Left lung (tissue), 14 donors: ENCODE measurements at places on chromosomes 1 and 21. TPM values are rescaled to one million over a fixed set of nuclear protein-coding genes. Genes with fewer than 3 reads are reported as not detected.

Gene FCRL4
- not detected for total RNA-seq

Gene CFAP45
- 4.7 TPM for total RNA-seq

Gene ZNF648
- total RNA-seq = not detected

Gene NUDT17
- total RNA-seq = 2.7 TPM

Gene TFF1
- not detected for total RNA-seq

Gene ETV3L
- not detected for total RNA-seq

Gene SYT14
- total RNA-seq = 1.1 TPM

Gene TPR
- total RNA-seq = 77.7 TPM

Gene KRTAP10-12
- total RNA-seq = not detected

Gene NCAM2
- total RNA-seq = 30.4 TPM

Gene KIAA0040
- total RNA-seq = 42.9 TPM

- DNase-seq = no peak
Measured at GRCh38 chr1:9332513-9333143, 39.9 kb downstream of the SPSB1 start.

GRCh38 chr1:230175163-230175747, 108.2 kb downstream of the GALNT2 start:
- no peak for DNase-seq

DNA sequence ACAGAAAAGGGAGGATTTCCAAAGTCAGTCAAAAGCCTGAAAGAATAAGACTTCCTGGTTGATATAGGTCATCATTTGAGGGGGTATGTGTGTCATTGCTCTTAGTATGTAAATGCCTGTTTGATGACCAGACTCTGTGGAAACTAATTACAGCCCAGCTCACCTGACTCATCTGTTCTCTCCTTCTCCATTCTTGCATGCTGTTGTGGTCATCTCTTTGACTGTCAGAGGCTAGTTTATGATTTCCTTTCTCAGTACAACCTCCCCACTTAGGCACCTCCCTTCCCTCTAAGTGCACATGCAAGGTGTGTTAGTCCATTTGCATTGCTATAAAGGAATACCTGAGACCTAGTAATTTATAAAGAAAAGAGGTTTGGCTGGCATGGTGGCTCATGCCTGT, 2.4 kb upstream of the C1orf116 start:
- DNase-seq = no peak

DNA sequence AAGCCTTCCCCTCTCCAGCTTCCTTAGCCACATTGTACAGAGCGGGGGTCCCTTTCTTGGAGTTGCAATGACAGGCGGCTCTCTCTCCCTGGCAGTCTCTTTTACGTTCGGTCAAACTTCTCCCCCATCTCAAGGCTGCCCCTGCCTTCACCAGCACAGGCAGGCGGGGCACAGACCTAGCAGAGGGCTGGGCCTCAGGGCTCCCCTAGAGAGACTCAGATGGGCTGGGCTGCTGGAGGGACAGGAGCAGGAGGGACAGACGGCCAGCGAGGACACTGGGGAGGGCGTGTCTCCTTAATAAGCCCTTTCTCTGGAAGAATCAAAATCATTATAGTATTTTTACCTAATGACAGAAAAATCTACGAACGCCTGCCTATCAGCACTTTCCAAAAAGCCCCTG, 79.6 kb downstream of the CASZ1 start:
- DNase-seq = no peak

GRCh38 chr1:19348441-19349198, 36.5 kb downstream of the SLC66A1 start:
- DNase-seq = peak; percentile 34

DNA sequence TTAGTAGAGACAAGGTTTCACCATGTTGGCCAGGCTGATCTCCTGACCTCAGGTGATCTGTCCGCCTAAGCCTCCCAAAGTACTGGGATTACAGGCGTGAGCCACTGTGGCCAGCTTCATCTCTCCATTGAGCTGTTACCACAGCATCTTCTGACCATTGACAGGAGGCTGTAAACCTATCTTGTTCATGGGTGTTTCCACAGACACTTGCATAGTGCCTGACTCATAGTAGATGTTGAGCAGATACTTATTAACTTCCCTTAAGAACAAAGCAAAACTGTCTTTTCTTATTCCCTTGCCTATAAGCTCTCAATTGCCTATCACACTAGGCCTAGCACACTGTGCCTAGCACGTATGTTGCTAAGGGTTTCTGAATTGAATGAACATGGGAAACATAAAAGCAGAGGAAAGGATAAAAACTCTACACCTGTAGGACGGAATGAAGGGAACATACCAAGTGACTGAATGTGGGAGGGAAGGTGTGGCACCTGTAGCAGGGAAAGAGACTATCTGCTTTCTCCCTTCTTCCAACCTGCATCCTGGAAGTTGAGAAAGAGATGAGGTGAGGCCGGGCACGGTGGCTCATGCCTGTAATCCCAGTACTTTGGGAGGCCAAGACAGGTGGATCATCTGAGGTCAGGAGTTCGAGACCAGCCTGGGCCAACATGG, 1.2 kb upstream of the C1orf54 start:
- no peak for DNase-seq

GRCh38 chr21:35077466-35077865, 28.4 kb upstream of the RUNX1 start:
- DNase-seq = no peak

- DNase-seq = no peak
Measured at GRCh38 chr1:82377201-82377884, 576.6 kb downstream of the ADGRL2 start.

- DNase-seq = no peak
Measured at GRCh38 chr21:37462087-37462861, 95.7 kb downstream of the DYRK1A start.

- no peak for DNase-seq
Measured at GRCh38 chr1:64881281-64881680, 85.1 kb downstream of the JAK1 start.

DNA sequence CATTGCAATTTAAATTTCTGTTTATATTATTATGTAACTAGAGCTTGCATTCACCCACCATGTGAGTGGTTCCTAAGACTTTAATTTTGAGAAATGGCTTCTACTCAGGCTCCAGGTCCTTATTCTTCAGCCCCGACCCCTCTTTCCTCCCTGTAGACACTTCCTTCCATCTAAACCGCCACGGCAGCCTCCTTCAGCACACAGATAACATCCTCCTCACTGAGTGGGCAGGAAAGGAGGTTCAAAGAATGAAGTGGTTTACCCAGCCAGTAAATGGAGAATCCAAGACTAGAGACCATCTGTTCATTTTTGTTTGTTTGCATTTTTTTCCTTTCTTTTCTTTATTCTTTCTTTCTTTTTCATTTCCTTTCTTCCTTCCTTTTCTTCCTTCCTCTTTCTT, 37.1 kb upstream of the SOD1 start:
- no peak for DNase-seq

DNA sequence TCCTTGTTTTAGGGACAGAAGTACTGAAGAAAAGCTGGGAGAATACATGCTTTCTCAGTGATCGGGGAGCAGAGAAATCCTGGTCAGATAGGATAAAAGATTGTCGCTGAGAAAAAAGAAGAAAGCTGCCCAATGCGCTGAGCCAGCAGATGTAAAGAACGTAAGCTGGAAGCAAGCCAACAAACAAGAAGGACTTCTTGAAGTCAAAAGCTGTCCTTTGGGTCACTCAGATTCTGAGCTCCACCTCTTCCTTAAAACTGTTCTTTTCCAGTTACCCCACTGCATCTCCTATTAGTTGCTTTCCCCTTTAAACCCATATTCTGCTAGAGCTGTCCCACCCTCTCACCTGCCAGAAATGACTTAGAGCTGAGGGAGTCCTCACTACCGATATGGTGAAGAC, 64.8 kb downstream of the GPR137B start:
- no peak for DNase-seq

GRCh38 chr1:36755303-36756230, 272.9 kb upstream of the CSF3R start:
- DNase-seq = no peak

- no peak for DNase-seq
Measured at GRCh38 chr1:214440219-214440965, 111.0 kb downstream of the PTPN14 start.

DNA sequence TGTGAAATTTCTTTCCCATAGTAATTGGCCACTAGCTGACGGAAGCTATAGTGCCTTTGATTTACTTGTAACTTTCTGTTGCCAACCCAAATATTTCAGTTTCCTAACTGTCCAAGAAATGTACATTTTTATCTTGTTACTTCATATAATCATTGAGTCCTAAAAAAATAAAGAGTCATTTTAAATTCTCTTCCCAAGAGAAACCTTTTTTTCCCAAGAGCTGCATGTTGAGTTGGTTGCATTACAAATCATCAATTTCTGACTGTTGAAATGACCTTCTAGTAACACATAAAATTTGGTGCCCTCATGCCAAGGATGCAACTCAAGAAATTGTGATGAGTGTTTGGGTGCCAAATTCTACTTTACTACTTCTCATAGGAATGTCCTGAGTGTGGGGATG, 61.0 kb downstream of the HMCN1 start:
- no peak for DNase-seq

DNA sequence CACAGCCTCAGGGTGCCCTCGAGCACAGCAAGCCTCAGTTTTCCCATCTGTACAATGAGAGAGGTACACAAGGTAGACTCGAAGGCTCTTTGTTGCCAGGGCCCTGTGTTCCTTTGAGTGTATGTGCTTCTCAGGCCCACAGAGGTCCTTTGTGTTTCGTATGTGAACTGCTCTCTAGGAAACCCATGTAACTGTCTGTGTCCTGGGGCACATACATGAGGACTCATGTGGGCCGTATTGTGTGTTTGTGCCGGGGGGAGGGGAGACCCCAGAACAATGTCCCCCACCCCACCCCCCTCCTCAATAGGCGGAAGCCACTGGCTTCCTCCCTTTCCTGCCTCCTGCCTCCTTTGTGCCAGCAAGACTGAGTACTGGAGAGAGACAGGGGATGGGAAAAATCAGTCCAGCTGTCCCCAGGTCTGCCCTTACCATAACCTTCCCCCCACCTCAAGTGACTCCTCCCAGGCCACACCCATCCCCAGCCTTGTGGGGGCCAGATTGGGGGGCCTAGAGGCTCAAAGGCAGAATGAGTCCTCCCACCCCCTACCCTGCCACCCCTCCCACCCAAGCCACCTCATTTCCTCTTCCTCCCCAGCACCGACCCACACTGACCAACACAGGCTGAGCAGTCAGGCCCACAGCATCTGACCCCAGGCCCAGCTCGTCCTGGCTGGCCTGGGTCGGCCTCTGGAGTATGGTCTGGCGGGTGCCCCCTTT, at the start of gene TIE1:
Gene TIE1 (plus strand): TSS at position 605 of the 717 bp plus-strand sequence. CDS start 90 bp downstream, at position 695.
- no peak for DNase-seq
